ENCODE measurements at places on chromosomes 3 and 15.

DNA sequence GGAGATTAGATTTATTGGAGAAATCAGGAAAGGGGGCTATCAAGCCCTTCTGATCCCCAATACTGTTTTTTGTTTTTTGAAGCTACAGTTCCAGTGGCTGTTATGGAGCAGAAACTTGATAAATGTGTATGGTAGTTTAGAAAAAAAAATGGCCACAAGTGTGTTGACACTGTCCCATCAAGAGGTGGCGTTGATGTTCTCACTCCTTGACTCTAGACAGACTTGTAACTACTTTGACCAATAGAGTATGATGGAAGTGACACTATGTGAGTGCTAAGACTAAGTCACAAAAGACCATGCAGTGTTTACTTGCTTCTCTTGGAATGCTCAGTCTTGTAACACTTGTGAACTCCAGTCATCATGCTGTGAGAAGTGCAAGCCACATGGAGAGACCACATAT is 356.7 kb downstream of the PDCD6IP start:
- no peak for DNase-seq

- no peak for DNase-seq
Observed at GRCh38 chr15:68424754-68425390, 7.1 kb downstream of the ITGA11 start.

- DNase-seq, result no peak
Observed at GRCh38 chr3:48318713-48319468, 14.6 kb downstream of the SPINK8 start.

DNA sequence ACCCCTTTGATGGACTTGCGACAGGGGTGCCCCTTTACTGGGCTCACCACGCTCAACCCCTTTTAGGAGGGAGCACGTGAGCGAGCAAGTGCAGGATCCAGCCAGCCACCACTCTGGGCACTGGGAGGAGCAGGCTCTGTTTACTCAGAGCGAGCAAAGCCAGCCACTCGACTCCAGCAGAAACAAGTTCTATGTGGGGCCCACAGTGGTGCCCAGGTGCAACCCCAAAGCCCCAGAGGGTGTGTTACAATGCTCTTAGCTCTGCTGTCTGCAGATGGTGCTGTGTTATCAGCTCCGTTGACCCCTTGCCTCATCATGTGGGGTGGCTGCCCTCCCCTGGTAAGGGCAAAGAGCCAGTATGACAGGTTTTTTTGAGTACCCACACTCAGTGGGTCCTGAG is 120.3 kb upstream of the SUCLG2 start:
- no peak for DNase-seq

DNA sequence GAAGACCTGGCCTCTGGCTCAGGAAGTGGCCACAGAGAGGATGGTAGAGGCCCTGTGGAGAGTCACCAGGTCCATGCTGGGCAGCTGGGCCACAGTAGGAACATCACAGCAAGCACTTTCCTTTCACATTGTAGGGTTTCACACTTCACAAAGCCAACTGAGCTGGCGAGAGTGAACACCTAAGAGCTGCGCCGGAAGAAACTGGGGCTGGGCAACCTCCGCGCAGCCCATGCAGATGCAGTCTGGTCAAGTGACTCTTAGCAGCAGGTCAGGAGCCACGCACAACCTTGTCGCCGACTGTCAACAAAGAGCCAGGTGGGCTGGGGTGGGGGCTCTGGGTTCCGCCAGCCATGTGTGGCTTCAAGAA is 15.3 kb upstream of the SHISA5 start:
- DNase-seq, result no peak

GRCh38 chr15:85178308-85178707 is 196.7 kb downstream of the PDE8A start:
- DNase-seq, result no peak
